ENCODE measurements at places on chromosomes 3 and 15. TPM values are rescaled to one million over a fixed set of nuclear protein-coding genes. Genes with fewer than 3 reads are reported as not detected.

- H3K36me3 ChIP-seq = no peaks in the 10 kb centered on the region
- DNase-seq = no peak
- H3K4me1 ChIP-seq = no peaks in the 10 kb centered on the region
- no peaks in the 10 kb centered on the region for H3K27me3 ChIP-seq
These were observed 320.2 kb upstream of the MME start for GRCh38 chr3:154759966-154760365.

DNA sequence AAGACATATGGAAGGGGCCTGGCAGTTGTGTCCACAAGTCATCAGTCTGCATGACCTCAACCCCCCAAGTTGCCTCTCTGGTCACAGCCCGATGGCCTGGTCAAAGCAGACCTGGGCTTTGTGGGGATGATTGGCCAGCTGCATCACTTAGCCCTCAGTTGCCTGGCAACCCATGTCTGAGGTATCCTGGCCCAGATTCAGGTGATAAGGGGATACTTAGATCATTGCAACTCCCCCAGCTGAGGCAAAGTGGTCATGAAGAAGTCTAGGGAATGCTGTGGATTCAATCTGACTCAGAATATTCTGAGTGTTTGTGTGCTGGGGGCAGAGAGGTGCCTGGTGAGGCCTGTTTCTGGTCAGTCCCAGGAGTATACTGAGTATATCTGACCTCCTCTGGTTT, 5.0 kb downstream of the GPR156 start:
- no peak overlapping the region for H3K4me3 ChIP-seq
- DNase-seq = no peak
- H3K36me3 ChIP-seq = no peaks in the 10 kb centered on the region
- H3K27me3 ChIP-seq = peaks cover 66% of the 10 kb centered on the region
- no peaks in the 10 kb centered on the region for H3K4me1 ChIP-seq

- DNase-seq = no peak
These were observed 14.6 kb downstream of the NUDT16 start for GRCh38 chr3:131396170-131396569.

DNA sequence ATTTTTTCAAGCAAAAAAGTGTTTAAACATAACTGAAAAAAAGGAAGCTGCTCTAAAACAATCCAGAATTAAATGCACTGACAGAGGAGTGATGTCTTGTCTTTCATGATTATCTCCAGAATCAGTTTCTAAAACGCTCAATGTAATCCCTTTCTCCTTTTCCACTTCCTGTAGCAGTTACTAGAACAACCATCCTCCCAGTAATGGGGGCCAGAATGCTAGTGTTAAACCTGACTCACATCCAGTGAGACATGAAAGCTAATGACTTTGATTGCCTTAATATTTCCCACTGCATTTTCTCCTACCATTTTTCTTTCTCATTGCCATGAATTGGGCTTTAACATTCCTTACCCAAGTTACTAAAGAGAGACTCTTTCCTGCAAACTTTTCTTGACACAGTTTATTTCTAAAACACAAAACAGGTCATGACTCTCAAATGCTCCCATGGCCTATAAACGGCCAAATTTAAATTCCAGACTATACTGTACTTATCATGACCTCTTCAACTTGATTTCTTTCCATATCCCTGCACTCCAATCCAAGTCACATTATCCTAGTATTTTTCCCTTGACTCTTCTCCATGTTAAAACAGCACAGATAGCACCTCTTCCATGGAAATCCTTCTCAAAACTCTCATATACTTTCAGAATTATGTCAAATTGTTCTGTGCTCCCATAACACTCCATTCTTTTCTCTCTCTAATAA, 341.4 kb downstream of the NAALADL2 start:
- DNase-seq = no peak
- H3K36me3 ChIP-seq = no peaks in the 10 kb centered on the region
- H3K4me3 ChIP-seq = no peak overlapping the region

DNA sequence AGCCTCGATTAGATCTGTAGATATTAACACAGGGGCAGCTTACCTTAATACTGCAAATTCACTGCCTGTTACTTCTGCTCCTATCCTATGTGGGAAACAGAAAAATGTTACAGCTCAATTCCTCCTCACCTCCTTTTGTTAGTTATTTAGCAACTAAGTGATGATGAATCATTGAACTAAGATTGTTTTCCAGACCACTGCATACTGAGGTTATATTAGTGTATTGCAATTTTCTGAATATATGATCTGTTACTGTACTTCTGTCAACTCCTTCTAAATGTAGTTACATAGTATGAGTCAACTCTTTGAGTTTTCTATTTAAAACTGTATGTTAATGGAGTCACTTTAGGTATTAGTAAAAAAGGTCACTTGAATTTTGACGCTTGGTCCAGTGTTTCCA, 331.5 kb upstream of the SLCO3A1 start:
- H3K27ac ChIP-seq = no peak overlapping the region
- no peak overlapping the region for H3K4me3 ChIP-seq
- no peak for DNase-seq
- H3K36me3 ChIP-seq = no peaks in the 10 kb centered on the region
- no peaks in the 10 kb centered on the region for H3K4me1 ChIP-seq
- H3K27me3 ChIP-seq = peaks cover 11% of the 10 kb centered on the region

- H3K36me3 ChIP-seq = no peaks in the 10 kb centered on the region
- H3K27me3 ChIP-seq = peaks cover 1% of the 10 kb centered on the region
- no peak overlapping the region for H3K27ac ChIP-seq
- H3K4me1 ChIP-seq = no peaks in the 10 kb centered on the region
These were observed 76.8 kb downstream of the ATP2B2 start for GRCh38 chr3:10428406-10429091.

GRCh38 chr15:55532944-55533343, 24.9 kb upstream of the DNAAF4 start:
- H3K4me3 ChIP-seq = no peak overlapping the region
- peaks cover 10% of the 10 kb centered on the region for H3K27me3 ChIP-seq
- no peak for DNase-seq
- H3K4me1 ChIP-seq = no peaks in the 10 kb centered on the region
- H3K27ac ChIP-seq = no peak overlapping the region
- no peaks in the 10 kb centered on the region for H3K36me3 ChIP-seq

- H3K4me1 ChIP-seq = peaks cover 16% of the 10 kb centered on the region
- no peak for DNase-seq
- H3K4me3 ChIP-seq = peak overlapping the region; percentile 90
- no peaks in the 10 kb centered on the region for H3K36me3 ChIP-seq
These were observed 1.1 kb downstream of the MON1A start for GRCh38 chr3:49928481-49929017.

Gene SENP2
- total RNA-seq = 31.5 TPM

Gene TMEM45A
- 0.96 TPM for total RNA-seq

Gene MED12L
- 7.1 TPM for total RNA-seq

Gene GLDN
- 0.62 TPM for total RNA-seq

Gene ARRDC4
- total RNA-seq = 0.27 TPM

Gene RTP4
- 3.9 TPM for total RNA-seq

Gene ATP2B2
- not detected for total RNA-seq

Gene SLTM
- total RNA-seq = 120 TPM
